ENCODE measurements at places on chromosomes 3 and 15.
A peak's percentile ranks its signal among the peaks of the same experiment; 100 is the strongest.

- no peak for DNase-seq
Measured at GRCh38 chr3:143240886-143241285, 121.3 kb downstream of the CHST2 start.

DNA sequence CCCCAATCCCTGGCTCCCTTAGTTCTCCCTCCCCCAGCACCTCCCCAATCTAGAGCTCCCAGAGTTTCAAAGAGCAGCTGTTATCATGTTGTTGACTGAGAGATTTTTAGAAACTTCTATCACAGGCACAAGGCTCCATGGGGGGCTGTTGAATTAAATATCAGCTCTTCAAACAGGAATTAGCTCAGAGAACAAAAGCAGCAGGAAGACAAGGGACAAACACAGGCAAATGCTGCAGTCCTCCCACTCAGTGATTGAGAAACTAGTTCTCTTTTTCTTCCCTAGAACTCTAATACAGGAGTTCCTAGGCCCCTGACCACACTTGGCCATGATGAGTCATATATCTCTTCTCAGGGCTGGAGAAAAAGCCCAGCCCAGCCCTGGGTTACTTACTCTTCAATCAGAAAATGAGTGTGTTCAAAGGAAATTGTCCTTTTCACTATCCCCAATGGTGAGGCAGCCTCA, 262.1 kb downstream of the IGSF11 start:
- DNase-seq, result no peak

- DNase-seq, result no peak
Measured at GRCh38 chr3:125045194-125045593, 10.6 kb downstream of the HEG1 start.

GRCh38 chr3:85710490-85710889, 751.7 kb downstream of the CADM2 start:
- DNase-seq, result no peak

GRCh38 chr3:10085738-10086137, 22.3 kb downstream of the FANCD2OS start:
- DNase-seq, result no peak

DNA sequence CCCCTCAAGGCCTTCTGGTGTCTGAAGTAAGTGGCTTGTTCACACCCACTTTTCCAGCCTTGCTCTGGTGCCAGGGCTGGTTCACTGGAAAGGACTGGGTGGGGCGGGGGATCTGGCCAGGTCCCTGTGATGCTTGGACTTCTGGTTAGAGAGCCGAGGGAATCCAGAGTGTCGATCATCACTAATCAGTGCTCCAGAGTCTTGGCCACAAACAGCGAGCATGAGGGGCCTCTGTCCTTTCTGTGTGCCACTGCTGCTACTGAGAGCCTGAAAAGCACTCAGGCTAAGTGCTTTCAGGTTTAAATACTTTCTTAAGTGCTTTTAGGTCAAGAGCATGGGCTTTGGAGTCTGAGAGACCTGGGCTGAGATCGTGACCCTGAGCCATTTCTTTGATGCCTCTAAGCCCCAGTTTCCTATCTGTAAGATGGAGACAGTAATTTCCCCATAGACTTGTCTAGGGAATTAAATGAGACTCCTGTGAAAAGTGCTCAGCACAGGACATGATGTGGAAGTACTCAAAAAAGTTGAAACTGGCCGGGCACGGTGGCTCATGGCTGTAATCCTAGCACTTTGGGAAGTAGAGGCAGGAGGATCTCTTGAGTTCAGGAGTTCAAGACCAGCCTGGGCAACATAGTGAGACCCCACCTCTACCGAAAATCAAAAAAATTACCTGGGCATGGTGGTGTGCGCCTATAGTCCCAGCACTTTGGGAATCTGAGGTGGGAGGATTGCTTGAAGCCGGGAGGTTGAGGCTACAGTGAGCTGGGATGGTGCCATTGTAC, 53.8 kb upstream of the SEC22A start:
- DNase-seq, result no peak

DNA sequence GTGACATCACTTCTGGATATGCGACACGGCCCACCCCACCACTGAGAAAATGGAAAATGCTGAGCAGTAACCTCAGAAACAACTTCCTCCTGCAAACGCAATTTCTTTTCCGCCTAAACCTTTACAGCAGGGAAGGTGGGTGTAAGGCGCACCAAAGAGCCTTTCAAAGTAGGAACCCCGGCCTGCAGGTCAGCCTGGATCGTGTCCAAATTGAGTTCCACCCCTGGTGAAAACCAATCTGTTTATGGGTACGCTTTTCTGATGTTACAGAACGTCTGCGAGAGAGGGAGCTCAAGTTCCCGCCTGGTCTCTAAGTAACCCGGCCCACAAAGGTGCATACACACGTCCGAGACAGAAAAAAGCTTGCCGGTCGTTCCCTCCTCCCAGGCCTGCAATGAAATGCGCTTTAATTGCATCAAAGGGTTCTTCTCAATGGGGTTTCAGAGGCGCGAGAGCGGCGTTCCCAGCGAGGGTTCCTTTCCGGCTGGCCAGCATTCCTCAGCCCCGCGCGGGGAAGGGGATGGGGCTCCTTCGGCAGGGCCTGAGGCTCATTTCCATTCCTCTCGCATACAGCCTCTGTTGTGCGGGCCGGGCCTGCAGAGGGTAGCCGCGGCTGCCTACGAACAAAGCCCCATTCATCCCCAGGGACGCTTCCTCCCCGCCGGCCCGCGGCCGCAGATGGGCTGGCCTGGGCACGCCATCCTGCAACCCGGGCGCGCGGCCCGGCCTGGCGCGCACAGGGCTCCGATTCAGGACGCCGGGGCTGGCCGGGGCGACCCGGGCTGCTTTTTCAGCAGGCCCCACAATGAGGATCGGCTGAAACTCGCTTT, 138.1 kb downstream of the TMCO5A start:
- DNase-seq, result no peak

DNA sequence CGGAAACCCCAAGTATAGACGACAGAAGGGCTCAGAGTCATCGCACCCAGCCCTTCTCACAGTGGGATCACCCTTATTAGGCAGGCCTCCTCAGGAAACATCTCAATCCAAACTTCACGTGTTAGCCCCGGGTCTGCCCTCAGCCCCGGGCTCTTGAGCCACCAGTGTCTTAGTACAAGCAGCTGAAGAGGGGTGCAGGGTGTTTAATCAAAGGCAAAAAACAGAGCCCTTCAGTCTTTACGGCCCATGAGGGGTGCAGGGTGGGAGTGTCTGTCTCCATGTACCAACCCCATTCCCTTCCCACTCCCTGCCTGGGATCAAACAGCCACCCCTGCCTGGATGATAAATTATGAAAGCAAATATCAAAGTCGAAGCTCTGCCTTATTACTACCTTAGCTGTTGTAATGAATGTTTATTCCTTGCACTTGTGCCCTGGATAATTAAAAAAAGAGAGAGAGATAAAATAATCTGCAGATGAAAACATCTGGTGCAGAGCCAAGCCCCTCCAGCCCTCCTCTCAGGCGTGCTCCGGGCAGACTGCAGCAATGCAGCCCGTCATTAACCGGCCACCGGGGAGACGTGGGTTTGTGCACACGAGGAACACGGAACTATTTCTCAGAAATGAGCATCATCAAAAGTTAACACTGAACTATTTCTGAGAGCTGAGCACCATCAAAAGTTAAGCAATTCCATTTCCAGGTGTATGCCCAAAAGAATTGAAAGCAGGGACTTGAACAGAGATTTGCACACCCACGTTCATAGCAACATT, 64.5 kb downstream of the ADAMTS17 start:
- no peak for DNase-seq

- no peak for DNase-seq
Measured at GRCh38 chr3:142586803-142587406, 8.4 kb upstream of the ATR start.

- DNase-seq, result no peak
Measured at GRCh38 chr3:162213956-162214355, 717.3 kb downstream of the OTOL1 start.

DNA sequence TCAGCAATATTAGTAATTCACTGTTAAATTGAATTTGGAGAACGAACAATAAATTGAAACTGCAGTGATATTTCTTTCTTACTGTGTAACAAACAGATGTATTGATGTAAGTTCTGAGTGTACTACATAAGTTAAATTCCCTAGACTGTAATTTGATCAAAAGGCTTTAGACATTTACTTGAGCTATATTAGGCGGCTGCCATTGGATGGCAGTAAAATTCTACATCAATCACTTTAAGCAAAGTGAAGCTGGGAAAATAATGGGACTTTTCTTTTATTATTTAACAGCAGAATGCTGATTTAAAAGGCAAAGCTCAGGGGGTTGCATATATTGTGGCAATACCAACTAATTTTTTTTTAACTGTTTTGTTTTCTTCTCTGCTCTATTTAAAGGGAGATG, 212.6 kb upstream of the PLSCR5 start:
- no peak for DNase-seq

- DNase-seq, result no peak
Measured at GRCh38 chr15:101531170-101531569, 41.7 kb upstream of the PCSK6 start.

DNA sequence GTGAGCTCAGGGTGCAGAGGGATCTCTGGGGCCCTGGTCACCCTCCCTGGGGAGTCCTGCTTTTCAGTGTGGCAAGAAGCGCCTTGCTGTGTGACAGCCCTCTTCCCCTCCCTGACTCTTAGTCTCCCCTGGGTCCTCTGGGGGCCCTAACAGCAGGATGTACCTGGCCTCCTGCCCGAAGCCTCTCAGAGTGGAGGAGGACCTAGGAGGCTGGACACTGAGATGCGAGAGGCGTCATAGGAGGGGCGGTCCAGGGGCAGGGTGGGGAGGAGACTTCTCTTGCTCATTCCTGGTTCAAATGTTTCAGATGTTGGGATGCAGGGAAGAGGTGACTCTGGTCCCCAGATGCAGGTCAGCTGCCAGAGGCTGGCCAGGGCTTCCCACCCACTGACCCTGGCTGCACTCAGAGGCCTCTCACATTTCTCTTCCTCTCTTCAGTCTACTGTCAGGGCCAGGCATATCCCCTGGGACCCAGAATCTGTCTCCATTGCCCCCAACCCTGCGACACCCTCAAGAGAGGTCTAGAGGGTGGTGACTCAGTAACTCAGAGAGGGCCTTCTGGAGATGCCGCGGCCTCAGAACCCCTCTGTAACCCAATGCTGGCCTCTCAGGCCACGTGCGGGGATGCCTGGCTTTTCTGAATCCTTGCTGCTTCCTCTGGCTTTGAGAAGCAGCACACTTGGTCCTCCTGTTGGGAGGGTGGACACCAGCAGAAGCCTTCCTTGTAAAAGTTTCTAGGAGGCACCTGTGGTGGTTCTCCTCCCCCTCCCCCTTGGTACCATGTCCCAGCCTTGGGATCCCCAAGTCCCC, 25.9 kb downstream of the SNX33 start:
- no peak for DNase-seq

- peak; percentile 5 for DNase-seq
Measured at GRCh38 chr3:123723522-123724168, 138.8 kb upstream of the HACD2 start.

- DNase-seq, result no peak
Measured at GRCh38 chr3:65559643-65560042, 479.1 kb downstream of the MAGI1 start.

DNA sequence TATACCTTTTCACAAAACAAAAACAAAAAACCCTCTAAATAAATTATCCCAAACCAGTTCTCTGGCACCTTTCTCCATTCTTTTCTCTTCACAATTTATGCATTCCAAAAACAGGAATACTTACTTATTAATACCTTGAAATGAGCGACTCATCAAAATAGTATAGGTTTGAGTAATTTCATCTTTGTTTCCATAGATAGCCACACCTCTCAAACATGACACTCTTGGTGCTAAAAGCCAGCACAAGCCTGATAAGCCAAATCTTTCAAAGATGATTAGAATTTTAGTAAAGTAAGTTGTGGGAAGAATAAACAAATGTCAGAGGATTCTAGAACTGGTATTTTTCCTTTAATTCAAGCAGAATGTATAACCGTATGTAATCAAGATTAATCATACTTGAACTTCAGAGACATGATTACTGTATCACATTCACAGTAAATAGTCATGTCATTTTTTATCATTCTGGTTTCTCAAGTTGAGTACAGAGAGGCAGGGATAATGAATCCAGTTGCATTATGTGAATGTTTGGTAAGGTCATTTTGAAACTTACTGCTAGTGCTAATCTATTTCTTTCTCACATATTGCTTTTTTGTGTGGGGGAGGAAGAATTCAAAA, 12.1 kb upstream of the WDR5B start:
- DNase-seq, result no peak

DNA sequence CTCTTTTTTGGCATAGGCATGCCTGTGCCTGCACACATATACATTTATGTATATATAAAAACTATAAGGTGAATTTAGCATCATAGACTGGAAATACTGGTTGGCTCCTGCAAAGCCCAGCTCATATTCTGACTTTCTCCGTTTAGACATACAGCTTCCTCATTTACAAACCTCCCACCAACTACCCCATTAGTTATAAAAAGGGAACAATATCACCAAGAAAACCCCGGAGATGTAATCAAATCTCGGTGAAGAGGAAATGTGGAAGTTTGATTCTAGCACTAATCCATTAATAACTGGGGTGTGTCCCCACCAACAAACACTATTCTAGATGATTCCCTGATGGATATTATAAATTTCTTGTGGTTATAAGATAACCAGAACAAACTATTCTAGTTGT, 517.7 kb upstream of the TBL1XR1 start:
- no peak for DNase-seq

GRCh38 chr3:108849075-108849474, 26.5 kb downstream of the TRAT1 start:
- DNase-seq, result no peak

- DNase-seq, result no peak
Measured at GRCh38 chr3:32421185-32421584, 29.5 kb downstream of the CMTM7 start.

DNA sequence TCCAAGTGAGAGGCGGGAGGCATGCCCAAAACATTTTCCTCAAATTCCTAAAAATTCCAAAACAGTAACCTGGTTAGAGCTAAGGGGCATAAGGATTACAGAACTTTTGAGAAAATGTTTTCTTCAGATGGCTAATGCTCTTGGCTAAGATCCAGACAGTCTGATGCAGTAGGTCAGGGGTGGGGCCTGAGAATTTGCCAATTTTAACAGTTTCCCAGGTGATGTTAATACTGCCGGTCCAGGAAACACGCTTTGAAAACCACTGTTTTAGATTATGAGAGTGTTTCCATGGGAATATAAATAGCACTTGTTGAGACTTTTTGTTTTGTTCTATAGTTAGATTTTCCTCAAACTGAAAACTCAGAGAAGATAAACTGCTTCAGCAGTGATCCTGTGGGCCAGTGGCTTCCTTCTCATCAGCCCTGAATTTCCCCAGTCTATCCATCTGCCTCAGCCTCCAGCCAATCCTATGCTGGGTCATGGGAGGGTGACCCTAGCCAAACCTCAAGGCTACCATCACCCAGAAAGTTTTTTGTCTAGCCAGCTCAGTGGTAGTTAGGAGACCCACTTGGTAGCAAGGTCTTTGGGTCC, 71.6 kb upstream of the ACP3 start:
- no peak for DNase-seq

Measured in activated T-helper 1 cell treated with anti-CD3 and anti-CD28 coated beads, Interleukin-2, amount 50 U/mL, for 16 hours (primary cell).